ENCODE measurements at places on chromosomes 2 and 18. TPM values are rescaled to one million over a fixed set of nuclear protein-coding genes. Genes with fewer than 3 reads are reported as not detected.

- no peak for DNase-seq
Observed at GRCh38 chr2:44351088-44351487, 10.2 kb downstream of the PREPL start.

DNA sequence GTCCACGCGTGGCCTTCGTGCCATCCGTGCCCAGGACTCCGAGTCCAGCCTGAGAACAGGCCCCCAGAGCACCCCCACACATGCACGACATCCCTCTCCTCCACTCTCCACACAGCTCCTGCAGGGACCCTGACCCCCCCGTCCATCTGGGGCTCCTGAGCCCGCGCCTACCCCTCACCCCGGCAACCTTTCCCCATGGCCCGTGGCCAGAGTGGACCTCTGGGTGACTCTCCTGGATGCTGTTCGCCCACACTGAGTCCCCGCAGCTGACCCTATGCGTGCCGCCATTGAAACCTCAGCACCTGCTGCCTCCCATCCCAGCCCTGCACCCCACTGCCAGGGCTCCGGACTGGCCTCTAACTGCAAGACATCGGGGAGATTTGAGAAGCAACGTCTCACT is 132.0 kb upstream of the PXDN start:
- DNase-seq, result no peak

- DNase-seq, result no peak
Observed at GRCh38 chr2:144071461-144071860, 448.5 kb downstream of the ZEB2 start.

DNA sequence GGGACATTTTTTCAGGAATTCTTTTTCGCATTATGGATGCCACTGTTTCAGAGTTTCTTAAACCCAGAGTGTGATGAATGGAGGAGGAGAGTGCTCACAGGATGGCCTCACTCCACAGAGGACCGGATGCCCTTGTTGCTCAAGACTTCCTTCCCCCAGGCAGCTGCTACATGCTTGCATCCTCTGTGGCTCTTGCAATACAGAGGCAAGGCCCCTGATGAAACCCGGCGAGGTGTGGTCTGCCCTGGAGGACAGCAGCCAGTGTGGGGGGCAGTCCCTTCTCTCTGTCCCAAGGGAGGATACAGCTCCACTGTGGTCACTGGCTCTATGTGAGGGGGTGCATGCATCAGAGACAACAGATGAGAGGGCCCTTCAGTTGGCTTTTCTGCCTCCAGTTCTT is 109.6 kb downstream of the SH3RF3 start:
- DNase-seq, result no peak

- no peak for DNase-seq
Observed at GRCh38 chr2:2810504-2810903, 479.4 kb upstream of the MYT1L start.

- DNase-seq, result no peak
Observed at GRCh38 chr18:65439188-65439587, 311.6 kb upstream of the CDH7 start.

- no peak for DNase-seq
Observed at GRCh38 chr18:48868468-48869466, 82.0 kb downstream of the SMAD7 start.

DNA sequence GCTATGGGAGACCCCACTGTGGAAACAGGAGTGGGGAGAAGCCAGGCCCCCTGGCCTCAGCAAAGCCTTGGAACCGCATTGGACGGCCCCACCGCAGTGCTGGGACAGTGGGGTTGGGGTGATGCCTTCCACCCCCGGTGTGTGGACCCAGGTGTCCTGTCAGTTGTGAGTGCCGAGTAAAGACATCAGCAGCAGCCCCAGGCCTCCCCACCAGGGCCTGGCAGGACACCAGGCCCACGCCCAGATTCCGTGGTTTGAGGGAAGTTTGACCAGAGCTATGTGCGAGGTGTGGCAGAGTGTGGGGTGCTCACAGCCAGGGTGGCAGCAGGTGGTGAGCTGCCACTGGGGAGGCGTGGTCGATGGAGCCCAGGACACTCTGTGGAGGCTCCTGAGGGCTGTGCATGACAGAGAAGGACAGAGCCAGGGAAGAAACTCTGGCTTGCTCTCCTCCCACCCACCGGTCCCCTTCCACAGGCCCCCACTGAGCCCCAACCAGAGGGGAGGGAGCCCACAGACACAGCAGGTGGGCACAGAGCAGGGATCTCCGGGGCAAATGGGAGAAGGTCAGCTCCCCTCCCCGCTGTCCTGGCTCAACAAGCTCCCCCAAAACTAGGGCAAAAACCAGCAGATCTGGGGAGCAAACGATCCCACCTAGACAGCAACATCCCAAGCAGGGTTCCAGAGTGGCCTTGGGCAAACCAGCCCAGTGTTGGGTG is 69.1 kb downstream of the TWIST2 start:
- no peak for DNase-seq

DNA sequence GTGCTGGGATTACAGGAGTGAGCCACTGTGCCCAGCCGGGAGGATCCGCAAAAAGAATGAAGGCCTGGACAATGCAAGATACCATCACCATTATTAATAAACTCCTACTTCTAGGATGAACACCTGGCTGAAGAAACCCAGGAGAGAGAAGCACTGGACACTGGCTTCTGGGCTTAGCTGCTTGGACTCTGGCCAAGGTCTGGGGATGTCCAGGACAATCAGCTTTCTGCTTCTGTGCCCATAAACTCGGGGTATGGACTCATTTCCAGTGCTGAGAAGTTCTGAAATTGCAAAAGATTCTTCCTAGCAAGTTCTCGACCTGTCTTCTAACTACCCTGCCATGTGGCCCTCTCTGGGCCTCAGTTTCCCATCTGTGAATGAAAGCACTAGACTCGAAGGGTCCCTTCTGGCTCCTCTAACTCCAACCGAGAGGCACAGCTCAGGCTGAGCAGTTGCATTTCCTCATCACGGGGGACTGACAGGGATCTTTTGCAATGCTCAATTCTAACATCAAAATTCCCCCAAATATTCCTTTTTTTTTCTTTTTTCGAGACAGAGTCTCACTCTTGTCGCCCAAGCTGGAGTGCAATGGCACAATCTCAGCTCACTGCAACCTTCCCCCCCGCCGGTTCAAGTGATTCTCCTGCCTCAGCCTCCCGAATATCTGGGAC is 2.4 kb upstream of the SH2D6 start:
- DNase-seq, result no peak

The FAM237A gene
- not detected for total RNA-seq

The CYTIP gene
- 0.34 TPM for total RNA-seq

The TMEM185B gene
- total RNA-seq, result 43.1 TPM

The ZNF892 gene
- total RNA-seq, result 6.7 TPM

The BMP10 gene
- not detected for total RNA-seq

Data from kidney epithelial cell (primary cell).